ENCODE measurements at places on chromosomes 3 and 15.

GRCh38 chr3:45826321-45826720 is 15.6 kb downstream of the LZTFL1 start:
- no peak for DNase-seq

- no peak for DNase-seq
Measured at GRCh38 chr15:74928771-74929198, 9.1 kb downstream of the COX5A start.

DNA sequence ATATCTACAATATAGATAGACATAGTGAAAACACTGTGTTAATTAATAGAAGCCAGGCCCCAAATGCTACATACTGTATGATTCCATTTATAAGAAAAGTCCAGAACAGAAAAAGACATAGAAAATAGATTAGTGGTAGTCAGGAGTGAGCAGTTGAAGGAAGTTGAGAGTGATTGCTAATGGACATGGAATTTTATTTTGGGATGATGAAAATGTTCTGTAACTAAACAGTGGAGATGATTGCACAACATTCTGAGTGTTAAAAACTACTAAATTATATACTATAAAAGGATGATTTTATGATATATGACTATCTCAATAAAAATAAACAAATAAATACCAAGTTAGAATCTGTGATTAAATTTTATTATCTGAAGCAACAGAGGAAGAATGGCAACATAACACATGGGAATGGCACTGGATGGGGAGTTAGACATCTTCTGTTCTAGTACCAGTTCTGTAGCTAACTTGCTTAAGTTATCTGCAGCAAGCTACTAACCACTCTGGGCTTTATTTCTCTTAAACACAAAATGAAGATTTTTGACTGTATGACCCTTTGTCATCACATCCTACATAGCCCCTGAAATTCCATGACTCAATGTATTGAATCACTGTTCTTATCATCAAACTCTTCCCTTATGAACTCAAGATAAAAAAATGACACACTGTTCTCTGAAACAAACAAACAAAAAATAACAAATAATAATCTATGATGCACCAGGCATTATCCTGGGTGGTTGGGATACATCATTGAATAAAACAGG is 612.7 kb downstream of the TBL1XR1 start:
- no peak for DNase-seq

DNA sequence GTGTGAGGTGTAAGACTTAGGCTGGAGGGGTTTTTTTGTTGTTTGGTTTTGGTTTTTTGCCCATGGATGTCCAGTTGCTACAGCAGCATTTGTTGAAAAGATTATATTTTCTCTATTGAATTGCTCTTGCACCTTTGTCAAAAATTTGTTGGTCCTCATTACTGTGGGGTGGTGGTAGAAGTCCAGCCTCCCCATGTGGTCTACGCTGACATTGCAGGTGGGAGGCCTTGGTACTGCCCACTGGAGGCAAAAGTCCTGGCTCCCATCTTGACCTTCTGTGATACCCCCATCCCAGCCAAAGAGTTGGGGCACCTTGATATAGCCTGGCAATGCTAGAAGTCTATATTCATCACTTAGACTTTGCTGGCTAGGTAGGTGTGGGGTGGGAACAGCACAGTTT is 5.4 kb upstream of the RAB6B start:
- DNase-seq, result no peak

DNA sequence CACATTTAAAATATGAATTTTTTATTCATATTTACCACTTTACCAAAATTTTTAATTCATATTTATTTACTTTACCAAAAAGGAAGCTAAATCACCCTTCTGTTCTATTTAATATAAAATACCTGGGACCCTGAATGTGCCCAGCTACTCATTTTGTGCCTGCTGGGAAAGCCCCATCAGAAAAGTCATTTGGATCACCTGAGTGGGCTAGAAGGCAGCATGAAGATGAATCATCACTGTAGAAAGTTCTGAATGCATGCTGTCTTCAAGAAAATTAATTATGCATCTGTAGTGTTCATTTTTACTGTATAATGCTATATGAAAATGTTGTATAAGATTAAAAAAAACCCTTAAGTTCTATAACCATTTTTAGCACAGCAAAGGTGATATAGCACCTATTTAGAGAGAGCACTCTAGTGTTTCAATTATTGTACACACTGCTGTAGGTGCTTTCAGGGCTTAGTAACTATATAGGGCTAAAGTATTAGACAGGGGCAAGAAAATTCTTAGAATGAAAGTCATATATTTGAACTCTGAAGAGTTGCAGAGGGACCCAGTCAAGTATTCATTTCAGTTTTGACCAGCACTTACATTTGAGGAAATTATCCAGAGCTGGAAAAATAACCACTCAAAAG is 175.1 kb downstream of the NFKBIZ start:
- DNase-seq, result peak; percentile 45

DNA sequence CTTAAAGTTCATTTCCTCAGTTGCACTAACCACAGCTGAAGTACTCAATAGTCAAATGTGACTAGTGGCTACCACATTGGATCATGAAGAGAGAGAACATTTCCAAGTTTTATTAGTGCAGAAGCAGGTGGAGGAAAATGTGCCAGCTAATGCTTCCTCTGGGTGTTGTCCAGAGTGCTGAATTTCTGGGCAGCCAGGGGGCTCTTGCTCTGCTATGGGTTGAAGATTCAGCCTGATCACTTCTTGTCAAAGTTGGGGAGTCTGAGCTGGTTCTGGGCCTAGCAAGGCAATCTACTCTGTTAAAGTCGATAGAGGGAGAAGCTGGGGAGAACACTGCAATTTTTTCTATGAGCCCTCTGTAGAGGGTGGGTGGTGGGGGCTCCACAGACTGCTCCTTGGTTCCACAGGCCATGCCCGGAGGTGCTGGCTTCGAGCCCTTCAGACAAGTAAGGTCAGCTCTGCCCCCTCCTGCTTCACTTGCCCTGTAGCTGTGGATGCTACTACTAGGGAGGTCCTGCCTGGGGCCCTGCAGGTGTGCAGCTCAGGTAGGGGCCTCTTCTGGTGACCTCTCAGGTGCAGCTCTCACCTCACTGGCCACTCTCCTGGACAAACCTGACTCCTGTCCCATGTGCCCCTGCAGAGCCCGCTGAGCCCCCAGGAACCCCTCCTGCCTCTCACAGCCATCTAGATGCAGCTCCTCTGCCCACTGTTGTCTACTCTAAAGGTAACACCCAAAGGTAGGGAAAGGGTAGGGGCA is 8.2 kb downstream of the ALG3 start:
- DNase-seq, result no peak

- no peak for DNase-seq
Measured at GRCh38 chr3:137468446-137468845, 295.7 kb upstream of the SOX14 start.

DNA sequence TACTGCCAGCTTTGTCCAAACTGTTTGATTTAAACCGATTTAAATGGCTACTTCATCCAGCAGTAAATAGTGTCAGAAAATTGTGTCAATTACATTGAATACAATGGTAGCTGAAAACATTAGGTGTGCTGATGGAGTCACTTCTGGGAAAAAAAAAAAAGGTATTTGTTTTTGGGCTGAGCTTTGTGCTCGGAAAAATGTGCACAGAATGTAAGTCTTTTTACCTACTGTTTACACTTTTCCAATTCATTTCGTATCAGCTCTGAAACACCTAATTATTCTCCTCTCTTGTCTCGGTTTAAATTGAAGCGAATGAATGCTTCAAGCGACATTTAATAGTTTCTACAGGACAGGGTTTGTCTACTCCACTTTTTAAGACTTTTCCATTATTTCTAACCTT is 1078.4 kb downstream of the ROBO1 start:
- DNase-seq, result no peak
